ENCODE measurements at places on chromosomes 3 and 15.

- H3K4me1 ChIP-seq: peaks cover 59% of the 10 kb centered on the region
- no peaks in the 10 kb centered on the region for H3K36me3 ChIP-seq
- peak overlapping the region; percentile 86 for H3K4me3 ChIP-seq
- H3K27me3 ChIP-seq: no peaks in the 10 kb centered on the region
Measured at GRCh38 chr3:30608598-30608947, 2.2 kb downstream of the TGFBR2 start.

DNA sequence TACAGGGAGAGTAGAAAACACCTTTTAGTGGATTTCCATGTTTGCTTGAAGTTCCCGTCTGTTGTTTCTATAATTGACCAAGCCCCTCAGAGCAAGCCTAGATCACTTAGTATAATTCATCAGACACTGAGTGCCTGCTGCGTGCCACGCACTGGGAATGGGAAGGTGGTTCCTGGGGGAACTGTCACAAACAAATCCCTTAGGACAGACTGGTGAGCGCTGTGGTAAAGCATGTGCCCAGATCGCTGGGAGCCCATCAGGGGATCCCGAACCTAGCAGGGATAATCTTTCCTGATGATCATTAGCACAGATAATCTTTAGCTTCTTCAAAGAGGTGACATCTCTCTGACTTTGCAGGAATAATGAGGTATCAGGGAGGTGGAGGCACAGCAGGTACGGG is 9.6 kb downstream of the MRPS11 start:
- H3K27me3 ChIP-seq: no peaks in the 10 kb centered on the region
- no peak overlapping the region for H3K4me3 ChIP-seq
- no peaks in the 10 kb centered on the region for H3K4me1 ChIP-seq
- no peak for DNase-seq

GRCh38 chr3:195876297-195877064 is 31.9 kb downstream of the TNK2 start:
- H3K27me3 ChIP-seq: no peaks in the 10 kb centered on the region
- H3K4me3 ChIP-seq: no peak overlapping the region
- H3K36me3 ChIP-seq: peaks cover 67% of the 10 kb centered on the region
- no peak for DNase-seq

GRCh38 chr15:86488046-86488445 is 408.4 kb downstream of the AGBL1 start:
- no peak overlapping the region for H3K4me3 ChIP-seq
- no peak overlapping the region for H3K27ac ChIP-seq
- DNase-seq: no peak
- no peaks in the 10 kb centered on the region for H3K36me3 ChIP-seq
- H3K4me1 ChIP-seq: no peaks in the 10 kb centered on the region

DNA sequence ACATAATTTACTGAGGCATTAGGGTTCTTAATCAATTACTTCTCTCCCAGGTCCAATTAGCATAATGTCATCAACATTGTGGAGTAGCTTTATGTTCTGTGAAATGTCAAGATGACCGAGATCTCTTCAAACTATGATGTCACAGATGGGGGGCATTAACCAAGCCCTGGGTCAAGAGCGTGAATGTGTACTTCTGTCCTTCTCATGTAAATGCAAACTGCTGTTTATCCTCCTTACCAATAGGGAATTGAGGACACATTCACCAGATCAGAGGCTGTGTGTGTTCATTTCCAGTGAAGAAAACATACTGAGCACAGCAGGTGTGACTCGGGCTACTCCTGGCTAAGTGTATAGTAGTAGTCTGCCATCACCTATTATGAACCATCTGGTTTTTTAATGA is 177.9 kb downstream of the MINAR1 start:
- no peak overlapping the region for H3K4me3 ChIP-seq
- no peaks in the 10 kb centered on the region for H3K36me3 ChIP-seq
- H3K27me3 ChIP-seq: no peaks in the 10 kb centered on the region
- DNase-seq: no peak

GRCh38 chr15:25985165-25985564 is 122.0 kb upstream of the ATP10A start:
- H3K4me1 ChIP-seq: no peaks in the 10 kb centered on the region
- no peaks in the 10 kb centered on the region for H3K36me3 ChIP-seq
- no peaks in the 10 kb centered on the region for H3K27me3 ChIP-seq
- no peak overlapping the region for H3K27ac ChIP-seq
- no peak for DNase-seq
- no peak overlapping the region for H3K4me3 ChIP-seq

DNA sequence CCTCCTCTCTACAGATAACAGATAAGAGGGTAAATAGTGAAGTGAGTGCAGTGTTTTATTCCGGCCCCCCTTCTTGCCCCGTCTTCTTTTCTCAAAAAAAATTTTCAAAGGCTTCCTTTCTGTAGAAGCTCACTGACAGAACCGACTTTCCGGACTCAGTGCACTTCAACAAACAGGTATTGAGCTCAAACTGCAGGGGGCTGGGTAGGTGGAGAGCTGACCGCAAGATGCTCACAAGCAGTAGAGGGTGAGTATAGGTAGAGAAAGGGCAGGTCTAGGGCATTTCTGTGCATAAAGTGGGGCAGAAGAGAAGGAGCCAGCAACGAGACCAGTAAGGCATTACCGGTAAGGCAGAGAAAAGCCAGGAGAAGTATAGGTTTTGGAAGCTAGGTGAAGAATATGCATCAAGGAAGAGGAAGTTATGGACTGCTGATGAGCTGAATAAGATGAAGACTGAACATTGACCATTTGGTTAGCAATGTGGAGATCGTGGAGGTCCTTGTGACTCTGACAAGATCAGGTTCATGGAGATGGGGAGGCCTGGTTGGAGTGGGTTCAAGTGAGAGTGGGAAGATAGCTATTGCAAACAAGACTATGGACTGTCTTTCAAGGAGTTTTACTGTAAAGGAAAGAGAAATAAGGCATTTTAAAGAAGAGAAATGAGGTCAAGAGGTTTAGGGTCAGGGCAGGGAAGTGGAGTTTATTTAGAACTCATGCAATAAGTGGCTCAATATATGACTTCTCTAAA is 97.4 kb downstream of the ST6GAL1 start:
- H3K4me3 ChIP-seq: no peak overlapping the region
- H3K27me3 ChIP-seq: no peaks in the 10 kb centered on the region
- DNase-seq: no peak
- no peak overlapping the region for H3K27ac ChIP-seq
- H3K4me1 ChIP-seq: peaks cover 5% of the 10 kb centered on the region

DNA sequence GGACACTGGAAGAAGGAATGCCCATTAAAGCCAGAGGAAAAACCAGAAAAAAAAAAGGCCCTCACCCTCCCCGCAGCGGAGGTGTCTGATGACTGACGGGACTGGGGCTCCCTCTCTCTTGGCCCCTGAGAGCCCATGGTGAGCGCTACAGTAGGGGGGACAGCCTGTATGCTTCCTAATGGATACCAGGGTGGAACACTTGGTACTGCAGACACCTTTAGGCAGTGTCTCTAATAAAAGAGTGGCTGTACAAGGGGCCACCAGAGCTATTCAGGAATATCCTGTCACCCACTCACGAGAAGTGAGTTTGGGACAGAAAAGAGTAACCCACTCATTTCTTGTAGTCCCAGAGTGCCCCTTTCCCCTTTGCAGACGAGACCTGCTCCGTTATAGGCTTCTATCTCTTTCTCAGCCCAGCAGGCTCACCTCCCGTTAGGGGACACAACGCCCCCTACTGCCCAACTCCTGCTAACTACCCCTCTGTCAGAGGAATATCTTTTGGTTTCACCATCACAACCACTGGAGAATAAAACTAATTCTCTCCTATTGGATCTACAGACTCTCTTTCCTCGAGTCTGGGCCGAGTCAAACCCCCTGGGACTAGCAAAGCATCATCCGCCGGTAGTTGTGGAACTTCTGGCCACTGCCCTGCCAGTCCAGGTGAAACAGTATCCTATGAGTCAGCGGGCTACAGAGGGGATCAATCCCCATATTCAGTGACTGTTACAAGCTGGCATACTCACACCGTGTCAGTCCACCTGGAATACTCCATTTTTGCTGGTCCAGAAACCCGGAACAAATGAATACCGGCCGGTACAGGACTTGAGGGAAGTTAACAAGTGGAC is 40.8 kb downstream of the ZBTB11 start:
- H3K36me3 ChIP-seq: no peaks in the 10 kb centered on the region
- no peak overlapping the region for H3K27ac ChIP-seq
- no peaks in the 10 kb centered on the region for H3K27me3 ChIP-seq

DNA sequence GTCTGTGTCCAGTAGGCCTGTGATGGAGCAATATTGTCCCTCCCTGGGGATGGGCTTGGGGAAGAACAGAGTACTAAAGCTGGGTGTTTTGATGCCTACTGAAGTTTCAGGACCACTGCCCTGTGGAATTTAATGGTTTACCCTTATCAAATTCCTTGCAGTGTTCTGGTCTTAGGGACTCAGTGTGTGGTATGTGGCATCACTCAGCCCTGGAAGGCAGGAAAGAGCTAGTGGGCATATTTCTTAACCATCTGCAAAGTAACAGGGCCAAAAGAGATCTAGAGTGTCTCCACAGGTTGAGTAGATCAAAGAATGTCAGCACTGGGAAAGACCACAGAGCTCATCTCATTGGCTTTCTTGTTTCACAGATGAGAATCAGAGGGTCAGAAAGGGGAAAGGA is 11.8 kb upstream of the SCN10A start:
- no peaks in the 10 kb centered on the region for H3K4me1 ChIP-seq
- H3K4me3 ChIP-seq: no peak overlapping the region
- H3K36me3 ChIP-seq: no peaks in the 10 kb centered on the region

DNA sequence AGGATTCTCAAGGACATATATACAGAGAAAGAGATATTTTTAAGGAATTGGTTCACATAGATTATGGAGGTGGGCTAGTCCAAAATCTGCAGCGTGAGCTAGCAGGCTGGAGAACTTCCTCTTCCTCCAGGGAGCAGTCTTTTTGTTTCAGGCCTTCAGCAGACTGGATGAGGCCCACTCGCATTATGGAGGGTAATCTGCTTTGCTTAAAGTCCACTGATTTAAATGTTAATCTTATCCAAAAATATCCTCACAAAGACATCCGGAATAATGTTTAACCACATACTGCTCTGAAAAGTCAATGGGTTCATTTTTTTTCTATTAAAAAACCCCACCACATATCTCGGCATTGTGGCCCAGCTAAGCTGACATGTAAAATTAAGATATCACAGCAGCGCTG is 22.2 kb upstream of the NRROS start:
- peaks cover 10% of the 10 kb centered on the region for H3K4me1 ChIP-seq
- no peaks in the 10 kb centered on the region for H3K27me3 ChIP-seq
- no peak overlapping the region for H3K27ac ChIP-seq
- H3K4me3 ChIP-seq: no peak overlapping the region
- H3K36me3 ChIP-seq: no peaks in the 10 kb centered on the region

- no peak overlapping the region for H3K4me3 ChIP-seq
- H3K36me3 ChIP-seq: no peaks in the 10 kb centered on the region
- H3K27ac ChIP-seq: no peak overlapping the region
- H3K27me3 ChIP-seq: no peaks in the 10 kb centered on the region
Measured at GRCh38 chr3:75978686-75979085, 193.3 kb upstream of the ZNF717 start.

GRCh38 chr3:119864476-119864875 is 82.6 kb downstream of the NR1I2 start:
- H3K4me3 ChIP-seq: no peak overlapping the region
- peaks cover 21% of the 10 kb centered on the region for H3K36me3 ChIP-seq
- H3K4me1 ChIP-seq: no peaks in the 10 kb centered on the region
- H3K27me3 ChIP-seq: no peaks in the 10 kb centered on the region
- no peak for DNase-seq

GRCh38 chr15:99050328-99050980 is 42.9 kb upstream of the PGPEP1L start:
- no peak overlapping the region for H3K4me3 ChIP-seq
- no peak overlapping the region for H3K27ac ChIP-seq
- H3K27me3 ChIP-seq: no peaks in the 10 kb centered on the region
- H3K4me1 ChIP-seq: no peaks in the 10 kb centered on the region
- DNase-seq: no peak
- H3K36me3 ChIP-seq: no peaks in the 10 kb centered on the region

- no peak overlapping the region for H3K4me3 ChIP-seq
- H3K36me3 ChIP-seq: no peaks in the 10 kb centered on the region
- DNase-seq: no peak
- no peak overlapping the region for H3K27ac ChIP-seq
Measured at GRCh38 chr3:182713111-182713510, 80.2 kb upstream of the ATP11B start.

DNA sequence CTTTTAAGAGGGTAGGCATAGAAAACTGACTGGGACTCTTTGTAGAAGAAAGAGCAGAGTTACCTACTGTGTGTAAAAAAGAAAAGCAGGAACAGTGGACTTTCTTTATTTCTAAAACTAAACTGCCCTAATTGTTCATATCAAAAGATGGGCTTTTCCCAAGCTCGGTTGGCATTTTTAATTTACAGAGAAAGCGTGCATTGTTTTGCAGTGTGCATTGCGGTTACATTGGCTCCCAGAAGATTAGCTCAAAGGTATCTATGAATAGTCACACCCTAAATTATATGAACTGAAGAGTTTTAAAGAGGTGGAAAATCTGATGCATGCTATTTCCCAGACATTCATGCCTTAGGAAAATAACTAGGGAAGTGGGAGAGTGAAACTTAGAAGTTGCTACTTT is 36.5 kb downstream of the MITF start:
- no peak overlapping the region for H3K4me3 ChIP-seq
- peaks cover 40% of the 10 kb centered on the region for H3K4me1 ChIP-seq
- no peaks in the 10 kb centered on the region for H3K27me3 ChIP-seq
- no peak for DNase-seq

- H3K27ac ChIP-seq: no peak overlapping the region
- H3K4me3 ChIP-seq: no peak overlapping the region
- H3K36me3 ChIP-seq: no peaks in the 10 kb centered on the region
- no peaks in the 10 kb centered on the region for H3K27me3 ChIP-seq
- DNase-seq: no peak
- H3K4me1 ChIP-seq: peaks cover 10% of the 10 kb centered on the region
Measured at GRCh38 chr3:12235691-12236090, 53.2 kb upstream of the PPARG start.

- H3K4me3 ChIP-seq: no peak overlapping the region
- no peaks in the 10 kb centered on the region for H3K27me3 ChIP-seq
- DNase-seq: no peak
- peaks cover 33% of the 10 kb centered on the region for H3K4me1 ChIP-seq
- H3K27ac ChIP-seq: no peak overlapping the region
Measured at GRCh38 chr3:127039719-127040118, 56.8 kb downstream of the PLXNA1 start.

DNA sequence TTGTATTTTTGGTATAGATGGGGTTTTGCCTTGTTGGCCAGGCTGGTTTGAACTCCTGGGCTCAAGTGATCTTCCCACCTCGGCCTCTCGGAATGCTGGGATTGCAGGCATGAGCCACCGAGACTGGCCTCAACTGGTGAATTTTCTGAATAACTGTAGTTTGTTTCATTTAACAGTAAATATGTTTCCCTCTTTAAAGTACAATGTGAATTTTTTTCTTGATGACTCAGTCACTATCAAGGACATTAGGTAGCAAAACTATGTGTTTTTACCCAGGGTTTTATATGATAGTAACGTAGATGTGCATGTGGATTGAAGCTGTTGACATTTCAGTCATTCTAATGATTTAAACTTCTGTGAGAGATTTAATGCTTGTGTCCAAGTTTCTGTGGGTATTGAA is 40.2 kb upstream of the MAPKBP1 start:
- H3K27me3 ChIP-seq: no peaks in the 10 kb centered on the region
- H3K4me3 ChIP-seq: no peak overlapping the region
- H3K36me3 ChIP-seq: peaks cover 59% of the 10 kb centered on the region
- no peak for DNase-seq
- H3K27ac ChIP-seq: no peak overlapping the region
- H3K4me1 ChIP-seq: no peaks in the 10 kb centered on the region

Measured in suprapubic skin (tissue), 4 donors.